ENCODE measurements at places on chromosomes 11 and 22.

DNA sequence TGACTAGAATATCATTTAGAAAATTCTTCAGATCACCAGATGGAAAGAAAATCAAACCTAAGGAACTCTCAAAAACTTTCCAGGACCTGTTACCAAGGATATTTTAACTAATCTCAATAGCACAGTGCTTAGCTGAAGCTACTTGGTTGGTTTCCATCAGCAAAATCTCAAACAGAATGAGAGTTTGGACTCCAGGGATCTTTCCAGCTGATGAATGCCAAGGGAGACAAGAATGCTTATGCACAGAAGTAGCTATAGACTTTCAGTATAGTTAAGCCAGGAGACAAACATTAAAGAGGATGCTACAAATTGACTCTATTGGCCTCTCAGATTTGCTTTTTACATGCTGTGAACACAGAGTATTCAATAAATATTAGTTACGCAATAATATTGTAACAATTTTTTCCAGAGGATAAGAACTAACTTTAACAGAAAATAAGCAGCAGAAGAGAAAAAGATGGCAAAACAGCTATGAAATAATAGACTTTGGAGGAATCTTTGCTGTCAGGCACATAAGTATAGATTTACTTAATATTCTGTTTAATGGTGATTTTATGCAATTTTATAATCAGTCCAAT lies 331.4 kb downstream of the DLG2 start:
- DNase-seq, result no peak

DNA sequence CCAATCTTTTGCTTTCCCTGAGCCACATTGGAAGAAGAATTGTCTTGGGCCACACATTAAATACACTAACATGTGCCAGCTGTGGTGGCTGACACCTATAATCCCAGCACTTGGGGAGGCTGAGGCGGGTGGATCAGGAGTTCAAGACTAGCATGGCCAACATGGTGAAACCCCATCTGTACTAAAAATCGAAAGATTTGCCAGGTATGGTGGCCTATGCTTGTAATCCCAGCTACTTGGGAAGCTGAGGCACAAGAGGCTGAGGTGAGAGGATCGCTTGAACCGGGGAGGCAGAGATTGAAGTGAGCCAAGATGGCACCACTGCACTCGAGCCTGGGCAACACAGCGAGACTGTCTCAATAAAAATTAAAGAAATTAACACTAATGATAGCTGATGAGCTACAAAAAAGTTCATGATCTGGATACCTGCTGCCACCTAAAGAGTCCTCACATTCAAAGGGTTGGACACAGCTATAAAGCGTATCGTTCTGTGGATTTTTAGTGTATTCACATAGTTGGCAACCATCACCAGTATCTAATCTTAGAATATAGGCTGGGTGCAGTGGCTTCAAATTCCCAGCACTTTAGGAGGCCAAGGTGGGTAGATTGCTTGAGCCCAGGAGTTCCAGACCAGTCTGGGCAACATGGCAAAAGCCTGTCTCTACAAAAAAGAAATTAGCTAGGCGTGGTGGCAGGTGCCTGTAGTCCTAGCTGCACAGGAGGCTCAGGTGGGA lies 3.4 kb upstream of the LDHC start:
- no peak for DNase-seq

DNA sequence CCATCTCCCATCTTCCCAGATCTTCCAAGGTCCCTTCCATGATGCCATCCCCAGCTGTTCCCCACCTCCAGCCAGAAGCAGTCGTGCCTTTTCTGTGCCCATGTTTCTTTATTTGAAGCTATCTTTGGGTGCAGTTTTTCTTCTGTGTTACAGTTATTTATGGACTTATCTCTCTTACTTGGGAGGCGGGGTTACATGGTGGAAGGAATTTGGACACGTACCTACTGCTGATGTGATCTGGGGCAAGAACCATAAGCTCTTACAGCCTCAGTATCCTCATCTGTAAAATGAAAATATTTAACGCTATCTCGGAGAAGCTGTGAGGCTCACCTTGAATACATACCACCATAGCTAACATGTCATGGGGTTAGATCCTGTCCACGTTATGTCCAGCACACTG lies 98.9 kb downstream of the ZBTB16 start:
- DNase-seq, result no peak

- DNase-seq, result no peak
Observed at GRCh38 chr11:113506461-113506860, 31.3 kb upstream of the DRD2 start.

GRCh38 chr11:119340335-119341221 lies at the start of gene C1QTNF5:
C1QTNF5 (minus strand) TSS chr11:119340883; CDS start chr11:119340397, 486 bp downstream.
- no peak for DNase-seq

GRCh38 chr22:30969532-30970355 lies 679 bp downstream of the TUG1 start:
- peak; percentile 14 for DNase-seq
